ENCODE measurements at places on chromosomes 3 and 15.

DNA sequence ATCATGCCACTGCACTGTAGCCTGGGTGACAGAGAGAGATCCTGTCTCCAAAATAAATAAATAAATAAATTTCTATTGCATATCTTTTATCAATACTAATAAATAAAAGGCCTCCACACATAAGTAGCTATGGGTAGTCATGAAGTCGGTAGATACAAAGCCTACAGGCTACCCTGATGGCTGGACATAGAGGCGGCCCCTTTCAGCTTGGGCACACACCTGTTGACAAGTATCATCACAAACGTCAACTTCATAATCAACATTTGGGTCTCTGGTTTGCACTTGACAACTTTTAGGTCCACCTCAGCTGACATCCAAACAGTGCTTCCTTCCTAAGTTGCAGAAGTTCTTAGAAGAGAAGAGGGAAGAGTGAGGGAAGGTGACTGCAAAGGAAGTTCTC, 53.4 kb downstream of the ITGA11 start:
- DNase-seq = no peak

DNA sequence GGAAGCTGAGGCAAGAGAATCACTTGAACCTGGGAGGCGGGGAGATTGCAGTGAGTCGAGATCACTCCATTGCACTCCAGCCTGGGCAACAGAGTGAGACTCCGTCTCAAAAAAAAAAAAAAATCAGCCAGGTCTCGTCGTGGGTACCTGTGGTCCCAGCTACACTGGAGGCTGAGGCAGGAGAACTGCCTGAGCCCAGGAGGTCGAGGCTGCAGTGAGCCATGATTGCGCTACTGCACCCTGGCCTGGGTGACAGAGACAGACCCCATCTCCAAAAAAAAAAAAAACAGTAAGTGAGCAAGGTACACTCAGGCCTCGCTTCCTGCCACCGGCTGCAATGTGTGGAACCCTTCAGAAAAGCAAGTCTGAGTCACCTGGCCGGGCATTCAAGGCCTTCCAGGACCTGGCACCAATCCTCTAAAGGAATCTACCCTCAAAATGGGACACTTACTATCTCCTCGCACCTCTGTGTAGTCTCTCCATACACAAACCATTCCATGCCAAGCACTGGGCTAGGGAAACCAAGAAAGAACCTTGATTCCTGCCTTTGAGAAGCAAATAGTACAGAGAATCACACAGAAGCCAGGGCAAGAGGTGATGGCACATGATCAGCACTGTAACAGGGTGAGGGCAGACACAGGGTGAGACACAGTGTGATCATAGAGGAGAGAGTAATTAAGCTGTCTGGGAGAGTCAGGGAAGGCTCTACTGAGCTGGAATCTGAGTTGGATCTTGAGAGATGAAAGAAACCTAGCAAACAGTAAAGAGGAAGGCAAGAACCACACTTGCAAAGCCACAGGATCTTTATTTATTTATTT, 9.7 kb downstream of the SCAMP2 start:
- DNase-seq = peak; percentile 30

DNA sequence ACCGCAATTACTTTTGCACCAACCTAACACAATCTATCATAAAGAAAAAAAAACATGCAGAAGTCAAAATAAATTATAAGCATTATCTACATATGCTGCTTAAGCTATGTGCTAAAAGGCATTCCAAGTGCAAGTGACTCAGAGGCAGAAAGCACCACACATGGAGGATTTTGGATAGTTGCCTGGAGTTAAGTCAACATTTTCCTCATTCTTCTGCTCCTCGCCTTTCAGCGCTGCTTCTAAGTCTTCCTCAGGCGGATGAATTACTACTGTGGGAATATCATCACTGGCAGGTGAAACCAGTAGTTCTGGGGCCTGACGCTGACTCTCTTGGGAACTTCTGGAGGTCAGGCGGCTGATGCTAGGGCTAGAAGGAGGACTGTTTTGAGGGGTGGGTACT, 53.1 kb downstream of the SLC4A7 start:
- DNase-seq = peak; percentile 6

DNA sequence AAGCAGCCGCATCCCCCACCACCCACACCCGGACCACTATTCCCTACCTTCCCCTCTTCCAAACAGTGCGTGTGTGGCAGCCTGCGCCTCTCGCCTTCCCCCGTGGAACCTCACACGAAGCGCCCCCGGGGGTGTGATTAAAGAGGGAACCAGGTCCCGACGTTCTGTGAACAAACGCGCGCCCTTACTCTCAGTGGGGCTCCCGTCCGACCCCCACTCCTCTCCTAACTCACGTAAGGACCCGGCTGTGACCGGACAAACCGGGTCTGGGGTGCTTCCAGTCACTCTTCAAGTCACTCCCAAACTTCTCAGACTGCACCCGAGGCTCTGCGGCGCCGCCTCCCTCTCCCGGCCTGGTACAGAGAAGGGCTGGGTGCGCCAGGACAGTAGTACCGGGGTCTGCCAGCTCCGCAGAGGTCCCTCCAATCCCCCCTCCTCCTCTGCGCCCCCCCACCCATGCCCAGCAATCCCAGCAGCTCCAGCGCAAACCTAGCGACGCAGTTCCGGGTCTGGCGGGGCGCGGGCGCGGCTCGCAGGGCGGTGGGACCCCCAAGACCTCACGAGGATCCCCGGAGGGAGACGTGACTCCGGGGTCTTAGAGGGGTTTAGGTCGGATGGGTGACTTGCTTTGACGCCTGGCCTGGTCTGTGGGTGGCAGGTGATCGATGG, 574 bp downstream of the DUOXA1 start:
- no peak for DNase-seq

DNA sequence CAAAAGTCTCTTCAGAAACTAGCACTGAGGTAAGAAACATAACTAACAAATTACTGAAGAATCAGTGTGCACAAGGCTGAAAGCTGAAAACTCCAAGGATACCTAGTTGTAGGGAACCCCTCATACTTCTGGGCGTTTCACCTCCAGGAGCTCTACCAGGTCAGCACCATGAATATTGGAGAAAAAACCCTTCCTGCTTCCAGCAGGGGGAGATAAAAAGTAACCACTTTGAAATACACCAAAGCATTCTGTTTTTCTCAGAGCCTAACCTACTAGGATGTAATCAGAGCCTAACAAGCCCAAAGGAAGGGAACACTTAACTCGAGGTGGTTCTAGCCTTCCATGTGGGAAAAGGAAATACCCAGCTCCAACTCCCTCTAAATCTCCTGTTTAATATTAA, 175.8 kb upstream of the MME start:
- no peak for DNase-seq

DNA sequence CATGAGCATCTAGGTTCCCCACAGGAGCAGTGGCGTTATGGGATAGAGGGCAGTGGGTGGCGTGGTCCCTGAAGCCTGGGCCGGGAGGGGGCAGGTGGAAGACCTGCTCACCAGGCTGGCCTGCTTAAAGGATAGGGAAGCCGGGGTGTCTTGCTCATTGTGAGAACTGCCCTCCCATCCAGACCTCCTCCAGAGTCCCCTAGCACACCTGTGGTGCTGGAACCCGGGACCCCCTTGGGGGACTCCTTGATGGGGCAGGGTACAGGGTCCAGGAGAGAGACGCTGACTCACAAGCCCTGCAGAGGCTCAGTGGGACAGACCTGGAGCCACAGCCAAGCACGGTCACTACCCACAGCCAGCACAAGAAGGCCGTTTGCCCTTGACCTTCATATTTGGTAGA, 2.8 kb upstream of the RHCG start:
- no peak for DNase-seq

GRCh38 chr15:34665498-34666116, 82.2 kb upstream of the GOLGA8B start:
- DNase-seq = no peak

DNA sequence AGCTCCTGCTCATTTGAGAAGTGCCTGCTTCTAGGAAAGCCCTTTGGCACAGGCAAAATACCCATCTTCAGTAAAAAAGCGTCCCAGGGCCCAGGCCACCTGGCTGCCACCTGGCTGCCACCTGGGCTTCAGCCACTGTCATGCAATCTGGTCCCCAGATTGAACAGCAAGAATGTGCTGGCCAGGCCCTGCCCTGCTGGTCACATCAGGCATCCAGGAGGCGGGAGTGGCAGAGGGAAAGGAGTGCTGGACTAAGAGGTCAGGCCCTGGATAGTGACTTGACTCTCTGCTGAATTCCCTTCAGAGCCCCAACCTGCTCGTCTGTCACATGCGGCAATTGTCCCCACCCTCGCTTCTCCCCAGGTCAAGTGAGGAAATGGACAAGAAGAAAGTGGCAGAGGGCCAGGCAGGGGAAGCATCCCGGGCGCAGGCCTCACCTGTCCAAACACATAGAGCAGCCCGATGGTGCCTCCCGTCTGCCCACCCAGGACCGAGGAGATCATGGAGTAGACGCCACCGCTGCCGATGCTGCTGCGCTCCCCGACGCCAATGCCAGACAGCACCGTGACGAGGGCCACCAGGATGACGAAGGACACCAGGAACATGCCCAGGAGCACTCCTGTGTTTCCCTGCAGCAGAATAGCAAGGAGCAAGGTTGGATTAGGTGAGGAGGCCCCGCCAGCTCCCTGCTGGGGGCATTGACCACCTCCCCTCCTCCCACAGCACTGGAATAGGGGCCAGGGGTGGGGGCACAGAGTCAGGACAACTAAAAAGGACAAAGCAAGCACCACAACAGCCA, 25.5 kb downstream of the SLC12A8 start:
- DNase-seq = no peak

- peak; percentile 15 for DNase-seq
Observed at GRCh38 chr3:191051037-191051436, 148.0 kb upstream of the OSTN start.

GRCh38 chr3:119690043-119690656, 12.7 kb upstream of the CFAP91 start:
- peak; percentile 44 for DNase-seq

DNA sequence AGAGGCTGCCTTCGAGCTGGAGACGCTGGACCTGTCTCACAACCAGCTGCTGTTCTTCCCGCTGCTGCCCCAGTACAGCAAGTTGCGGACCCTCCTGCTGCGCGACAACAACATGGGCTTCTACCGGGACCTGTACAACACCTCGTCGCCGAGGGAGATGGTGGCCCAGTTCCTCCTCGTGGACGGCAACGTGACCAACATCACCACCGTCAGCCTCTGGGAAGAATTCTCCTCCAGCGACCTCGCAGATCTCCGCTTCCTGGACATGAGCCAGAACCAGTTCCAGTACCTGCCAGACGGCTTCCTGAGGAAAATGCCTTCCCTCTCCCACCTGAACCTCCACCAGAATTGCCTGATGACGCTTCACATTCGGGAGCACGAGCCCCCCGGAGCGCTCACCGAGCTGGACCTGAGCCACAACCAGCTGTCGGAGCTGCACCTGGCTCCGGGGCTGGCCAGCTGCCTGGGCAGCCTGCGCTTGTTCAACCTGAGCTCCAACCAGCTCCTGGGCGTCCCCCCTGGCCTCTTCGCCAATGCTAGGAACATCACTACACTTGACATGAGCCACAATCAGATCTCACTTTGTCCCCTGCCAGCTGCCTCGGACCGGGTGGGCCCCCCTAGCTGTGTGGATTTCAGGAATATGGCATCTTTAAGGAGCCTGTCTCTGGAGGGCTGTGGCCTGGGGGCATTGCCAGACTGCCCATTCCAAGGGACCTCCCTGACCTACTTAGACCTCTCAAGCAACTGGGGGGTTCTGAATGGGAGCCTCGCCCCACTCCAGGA, 21.1 kb downstream of the NRROS start:
- no peak for DNase-seq

DNA sequence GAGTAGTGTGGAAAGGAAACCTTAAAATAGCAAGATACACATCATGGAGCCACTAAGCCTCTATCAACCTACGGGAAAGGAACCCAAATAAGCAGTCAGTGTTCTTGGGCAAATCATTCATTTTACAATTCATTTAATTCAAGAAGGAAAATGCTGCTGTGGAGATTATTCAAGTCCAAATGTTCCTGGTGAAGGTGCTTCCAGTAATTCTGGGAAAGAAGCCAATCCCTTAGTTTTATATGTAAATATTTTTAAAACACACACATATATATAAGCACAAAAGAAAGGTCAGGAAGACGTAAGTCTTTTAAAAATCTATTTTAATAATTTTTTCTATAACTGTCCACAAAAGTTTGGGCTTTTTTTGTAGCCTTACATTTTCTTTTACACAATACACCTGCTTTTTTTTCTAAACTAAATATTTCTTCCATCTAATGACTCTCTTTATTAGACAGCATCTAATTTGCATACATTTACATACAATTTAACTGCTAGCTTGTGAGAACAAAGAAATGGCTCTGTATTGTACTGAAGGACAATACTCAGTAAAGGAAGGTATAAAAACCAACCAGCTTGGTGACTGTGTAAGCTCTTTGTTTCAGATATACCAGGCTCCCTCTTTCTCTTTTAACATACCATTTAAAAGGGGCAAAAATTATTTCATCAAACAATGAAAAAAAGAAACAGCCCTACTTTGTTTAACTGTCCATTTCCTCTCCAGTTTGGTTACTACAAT, 269.5 kb downstream of the ZBTB20 start:
- DNase-seq = peak; percentile 13

GRCh38 chr3:102106416-102107097, 257.2 kb downstream of the NFKBIZ start:
- DNase-seq = peak; percentile 79

GRCh38 chr3:50336452-50337174, 4.0 kb downstream of the RASSF1 start:
- no peak for DNase-seq

DNA sequence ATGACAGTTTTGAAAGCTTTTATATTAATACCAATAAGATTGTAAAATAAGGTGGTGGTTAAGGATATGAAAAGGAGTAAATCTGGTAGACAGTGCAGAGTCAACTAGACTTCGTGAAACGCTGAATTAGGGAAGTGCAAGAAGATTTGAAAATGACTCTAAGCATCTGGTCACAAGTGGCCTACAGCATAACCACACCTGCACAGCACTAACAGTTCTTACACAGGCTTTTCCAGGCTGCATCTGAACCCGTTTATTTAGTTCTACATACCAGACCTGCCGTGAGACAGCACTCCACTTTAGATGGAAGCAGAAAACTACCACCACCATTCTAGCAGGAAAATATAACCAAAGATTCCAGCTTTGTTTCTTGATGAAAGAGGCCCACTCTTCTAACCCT, 1.9 kb downstream of the DMXL2 start:
- no peak for DNase-seq

GRCh38 chr3:152054315-152054714, 180.9 kb downstream of the SUCNR1 start:
- no peak for DNase-seq

DNA sequence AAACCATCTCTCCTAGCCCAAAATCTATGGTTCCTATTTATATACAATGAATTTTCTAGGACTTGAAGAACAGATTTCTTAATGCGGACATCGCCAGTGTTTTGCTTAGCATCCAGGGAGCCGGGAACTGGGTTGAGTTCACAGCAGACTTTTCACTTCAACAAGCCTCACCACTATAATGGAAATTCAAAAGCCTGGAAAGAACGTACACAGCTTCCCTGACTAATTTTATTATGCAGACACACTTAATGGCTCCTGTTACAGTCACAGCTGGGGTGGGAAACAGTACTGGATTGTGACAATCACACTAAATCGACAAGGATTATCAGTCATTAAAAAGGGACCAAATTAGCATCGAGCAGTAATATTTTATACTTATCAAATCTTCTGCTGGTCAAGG, 129.2 kb upstream of the BNIP2 start:
- no peak for DNase-seq
